GM23248 (cell line): ENCODE measurements at places on chromosomes 12 and 14.

GRCh38 chr12:66902020-66902419 is 223.1 kb upstream of the GRIP1 start:
- no peak for DNase-seq

DNA sequence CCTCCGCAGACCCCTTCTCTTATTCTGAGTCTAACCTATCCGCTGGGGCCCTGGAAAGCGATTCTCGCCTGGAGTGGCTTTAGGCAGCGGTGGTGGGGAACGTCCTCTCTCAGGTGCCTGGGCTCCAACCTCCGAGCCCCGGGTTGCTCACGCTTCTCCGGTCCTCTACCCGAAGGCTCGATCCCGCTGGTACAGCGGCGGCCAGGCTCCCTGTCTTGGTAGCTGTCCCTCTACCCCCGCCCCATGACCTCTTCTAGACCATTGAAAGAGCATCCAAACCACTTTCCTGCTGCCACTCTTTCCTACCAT is 505 bp upstream of the HEBP1 start:
- peak; percentile 67 for DNase-seq

GRCh38 chr14:22176957-22177356 is 412.1 kb downstream of the DAD1 start:
- DNase-seq = no peak

- no peak for DNase-seq
These were observed 84.6 kb upstream of the PTGDR start for GRCh38 chr14:52182853-52183252.

GRCh38 chr12:120688527-120689071 is 1.6 kb downstream of the MLEC start:
- peak; percentile 67 for DNase-seq

DNA sequence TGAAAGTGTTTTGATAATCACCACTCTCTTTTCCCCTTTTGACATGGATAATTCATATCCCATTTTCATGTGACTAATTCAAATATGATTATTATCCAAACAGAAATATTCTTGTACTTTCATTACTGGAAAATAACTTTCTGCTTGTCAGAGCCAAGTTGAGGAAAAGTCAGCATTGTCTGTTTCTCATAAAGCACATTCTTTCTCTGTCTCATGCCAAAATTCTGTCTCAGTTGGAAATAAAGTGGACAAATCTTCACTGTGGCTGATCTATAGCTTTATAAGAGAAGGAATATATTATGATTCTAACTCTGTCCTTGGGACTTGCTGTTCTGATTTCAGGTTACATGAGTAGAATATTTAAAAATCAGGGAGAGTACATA is 22.7 kb upstream of the PRICKLE1 start:
- DNase-seq = peak; percentile 24
